ENCODE measurements at places on chromosomes 4 and X. TPM values are rescaled to one million over a fixed set of nuclear protein-coding genes. Genes with fewer than 3 reads are reported as not detected.

The FABP2 gene
- total RNA-seq, result not detected

The NXF2 gene
- total RNA-seq, result not detected

The MAGEA11 gene
- not detected for total RNA-seq

The DGKK gene
- total RNA-seq, result not detected

The C1QTNF7 gene
- total RNA-seq, result 1.5 TPM

The ATP1B4 gene
- not detected for total RNA-seq

The COL4A6 gene
- total RNA-seq, result 7.2 TPM

The KLF8 gene
- total RNA-seq, result 1.0 TPM

The MSMO1 gene
- 743 TPM for total RNA-seq

The TBX22 gene
- not detected for total RNA-seq

The RNF175 gene
- total RNA-seq, result 0.26 TPM

The WDR17 gene
- 2.1 TPM for total RNA-seq

The GAGE12E gene
- not detected for total RNA-seq

The FHIP1A gene
- total RNA-seq, result under 0.01 TPM

The GALNTL6 gene
- under 0.01 TPM for total RNA-seq

The TLR10 gene
- not detected for total RNA-seq

The TLR8 gene
- total RNA-seq, result not detected

The LNX1 gene
- 0.51 TPM for total RNA-seq

The IQCM gene
- under 0.01 TPM for total RNA-seq

The GPR119 gene
- not detected for total RNA-seq

The EMCN gene
- not detected for total RNA-seq

The SLC7A11 gene
- 74.8 TPM for total RNA-seq

The L1CAM gene
- total RNA-seq, result 0.99 TPM

The ERVMER34-1 gene
- total RNA-seq, result under 0.01 TPM

The GYG2 gene
- 10.6 TPM for total RNA-seq

The CORIN gene
- under 0.01 TPM for total RNA-seq

The LAMP2 gene
- 182 TPM for total RNA-seq

The EDA2R gene
- 21.0 TPM for total RNA-seq

The MTTP gene
- total RNA-seq, result 0.26 TPM

The PITX2 gene
- total RNA-seq, result 0.26 TPM

The PCGF3 gene
- total RNA-seq, result 27.1 TPM

The NOX1 gene
- total RNA-seq, result not detected

Data from fibroblast of lung (primary cell).